ENCODE measurements at places on chromosomes 7 and 10. TPM values are rescaled to one million over a fixed set of nuclear protein-coding genes. Genes with fewer than 3 reads are reported as not detected.
A peak's percentile ranks its signal among the peaks of the same experiment; 100 is the strongest.

- DNase-seq = no peak
Measured at GRCh38 chr7:20299647-20300312, 30.9 kb upstream of the ITGB8 start.

DNA sequence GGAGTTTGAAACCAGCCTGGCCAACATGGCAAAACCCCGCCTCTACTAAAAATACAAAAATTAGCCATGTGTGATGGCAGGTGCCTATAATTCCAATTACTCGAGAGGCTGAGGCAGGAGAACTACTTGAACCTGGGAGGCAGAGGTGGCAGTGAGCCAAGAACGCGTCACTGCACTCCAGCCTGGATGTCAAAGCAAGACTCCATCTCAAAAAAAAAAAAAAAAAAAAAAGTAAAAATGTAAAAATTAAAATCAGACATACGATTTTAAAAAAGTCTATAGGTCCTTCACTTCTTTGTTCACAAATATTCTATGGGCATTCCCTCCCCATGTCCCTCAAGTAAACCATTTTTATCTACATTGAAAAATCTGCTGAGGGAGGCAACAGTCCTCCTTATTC lies 34.9 kb upstream of the TLL2 start:
- no peak for DNase-seq

DNA sequence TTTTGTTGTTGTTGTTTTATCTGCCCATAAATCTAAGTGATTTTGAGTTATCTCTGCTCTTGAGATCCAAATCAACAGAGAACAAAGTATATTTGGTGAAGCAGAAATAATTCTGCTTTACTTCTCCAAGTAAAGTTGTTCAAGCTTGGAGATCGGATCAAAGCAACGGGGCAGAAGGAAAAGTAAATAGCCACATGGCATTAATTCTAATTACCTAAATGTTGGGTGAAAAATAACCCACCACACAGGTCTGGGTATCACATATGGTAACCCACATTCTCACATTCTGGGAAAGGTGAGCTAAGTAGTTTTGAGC lies 3.1 kb downstream of the NRP1 start:
- no peak for DNase-seq

ZNF736 gene
- 0.07 TPM for total RNA-seq

DNA sequence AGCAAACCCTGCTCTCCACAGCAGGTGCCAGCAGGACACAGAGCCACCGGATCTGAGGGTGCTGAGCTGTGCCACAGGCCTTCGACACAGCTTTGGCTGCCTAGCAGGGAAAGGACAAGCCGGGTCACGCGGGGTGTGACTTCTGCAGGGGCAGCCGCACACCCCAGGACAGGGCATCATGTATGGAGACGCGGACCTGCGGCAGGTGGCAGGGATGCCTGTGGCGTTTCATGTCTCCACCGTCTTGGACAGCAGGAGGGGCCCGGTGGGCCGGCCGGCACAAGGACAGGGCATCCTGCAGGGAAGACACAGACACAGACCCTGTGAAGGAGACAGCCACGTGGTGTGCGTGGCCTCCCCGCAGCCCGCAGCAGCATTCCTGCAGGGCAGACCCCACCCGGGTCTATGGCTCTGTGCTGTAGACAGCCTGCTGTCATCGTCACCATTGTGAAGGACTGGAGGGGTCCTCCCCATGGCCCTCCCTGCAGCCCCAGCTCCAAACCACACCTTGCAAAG lies 109.2 kb downstream of the PDGFA start:
- peak; percentile 8 for DNase-seq

ZNF503 gene
- 0.39 TPM for total RNA-seq

GRCh38 chr7:23114896-23115295 lies 9.3 kb downstream of the KLHL7 start:
- no peak for DNase-seq

- no peak for DNase-seq
Measured at GRCh38 chr7:94348142-94348541, 46.6 kb upstream of the COL1A2 start.

GRCh38 chr7:40717242-40717641 lies 582.4 kb downstream of the SUGCT start:
- DNase-seq = peak; percentile 75

DNA sequence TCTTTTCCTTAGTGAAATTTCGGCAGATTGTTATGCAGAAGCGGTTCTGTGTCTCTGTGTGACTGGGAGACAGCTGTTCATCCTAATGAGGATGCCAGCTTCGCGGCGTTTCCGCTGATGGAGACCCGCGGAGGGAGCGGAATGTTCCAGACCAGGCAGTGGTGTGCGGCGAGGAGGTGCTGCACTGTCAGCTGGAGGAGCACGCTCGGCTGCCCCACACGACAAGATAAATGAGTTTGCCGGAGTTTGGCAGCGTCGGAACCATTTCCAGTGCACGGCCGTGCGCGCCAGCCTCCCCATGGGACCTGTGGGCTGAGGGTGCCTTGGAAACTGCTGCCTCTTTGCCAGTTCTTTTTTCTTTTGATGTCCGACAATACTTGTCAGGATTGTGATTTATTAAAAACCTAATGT lies 64.6 kb downstream of the WDR37 start:
- DNase-seq = no peak

DNA sequence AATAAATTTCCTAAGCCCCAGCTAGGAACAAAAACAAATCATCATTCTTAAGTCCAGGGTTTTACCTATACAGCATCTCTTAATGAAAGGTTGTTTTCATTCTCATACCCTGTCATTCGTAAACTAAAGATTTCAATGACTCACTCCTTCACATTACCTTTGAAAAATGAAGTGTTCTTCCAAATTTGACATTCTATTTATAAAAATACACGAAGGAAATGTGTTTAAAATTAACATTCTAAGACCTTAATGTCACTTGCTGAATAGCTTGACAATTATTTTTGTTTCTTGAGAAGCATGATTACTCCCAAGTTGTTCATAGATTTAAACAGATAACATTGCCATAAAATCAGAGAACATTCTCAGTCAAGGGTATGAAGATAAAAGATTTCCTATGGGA lies 1188.3 kb upstream of the SORCS1 start:
- DNase-seq = no peak

GRCh38 chr10:101164020-101164419 lies 32.9 kb downstream of the TLX1 start:
- no peak for DNase-seq

ADCY1 gene
- total RNA-seq = 29.0 TPM

BAMBI gene
- total RNA-seq = 29.0 TPM

DNA sequence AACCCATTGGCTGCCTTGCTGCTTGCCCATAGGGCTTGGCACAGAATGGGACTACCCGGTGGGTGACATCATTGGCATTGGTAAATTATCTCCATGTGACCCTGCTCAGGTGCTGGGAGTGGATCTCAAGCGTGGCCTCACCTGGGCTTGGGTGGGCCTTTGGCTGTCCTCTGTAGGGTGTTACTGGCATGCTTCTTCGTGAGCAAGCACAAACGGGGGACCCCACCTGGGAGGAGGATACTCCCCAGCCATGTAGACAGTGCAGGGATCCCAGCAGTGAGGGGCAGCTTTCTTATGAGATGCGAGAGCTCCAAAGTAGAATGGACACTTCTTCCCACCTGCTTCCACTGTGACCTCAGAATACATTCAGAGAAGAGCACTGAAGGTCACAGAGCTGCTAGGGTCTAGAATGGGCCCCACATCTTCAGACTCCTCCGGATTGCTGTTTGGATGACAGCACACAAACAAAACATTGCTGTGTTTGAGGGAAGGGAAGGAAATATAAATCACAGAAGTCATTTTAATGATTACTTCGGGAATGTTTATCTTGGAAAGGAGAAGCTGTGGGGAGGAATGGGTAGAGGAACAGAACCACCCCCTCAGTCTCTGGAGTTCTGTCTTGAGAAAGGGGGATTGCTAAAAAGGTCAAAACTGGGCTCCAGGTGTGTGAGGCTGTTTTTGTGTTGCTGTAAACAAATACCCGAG lies 75.9 kb downstream of the SH2D4B start:
- no peak for DNase-seq

GRCh38 chr7:106367018-106367420 lies 82.2 kb upstream of the NAMPT start:
- peak; percentile 21 for DNase-seq

DNA sequence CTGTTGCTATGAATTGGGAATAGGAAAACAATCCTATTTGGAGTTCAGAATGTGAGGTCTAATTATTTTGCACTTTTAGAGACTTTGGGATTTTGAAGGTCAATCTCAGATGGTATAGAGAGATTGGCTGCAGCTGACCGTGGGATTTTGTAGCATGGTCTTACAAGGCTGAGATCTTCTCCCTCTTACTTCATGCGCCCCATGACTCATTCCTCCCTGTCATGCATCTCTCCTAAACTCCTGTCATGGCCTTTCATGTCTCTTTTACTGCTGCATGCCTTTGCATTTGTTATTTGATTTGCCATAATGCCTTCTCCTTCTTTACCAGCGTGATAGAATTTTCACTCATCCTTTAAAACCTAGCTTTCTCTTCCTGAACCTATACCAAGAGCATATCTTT lies 133.1 kb downstream of the BBS9 start:
- DNase-seq = no peak

PLEKHA8 gene
- 38.6 TPM for total RNA-seq

DNA sequence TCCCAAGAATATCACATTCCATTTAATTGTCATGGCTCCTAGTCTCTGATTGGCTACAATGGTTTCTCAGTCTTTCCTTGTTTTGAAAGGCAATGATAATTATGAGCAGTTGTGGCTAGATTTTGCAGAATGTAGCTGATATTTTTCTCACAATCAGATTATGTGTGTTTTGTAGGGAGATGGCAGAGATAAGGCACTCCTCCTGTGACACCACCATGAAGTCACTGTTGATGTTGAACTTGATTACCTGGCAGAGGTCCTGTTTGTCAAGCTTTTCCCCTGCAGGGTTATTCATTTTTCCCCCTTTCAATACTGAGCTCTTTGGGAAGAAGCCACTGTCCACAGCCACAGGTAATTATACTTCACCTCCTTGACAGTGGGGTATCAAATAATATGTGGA lies 602.9 kb upstream of the PFKP start:
- no peak for DNase-seq

GRCh38 chr7:64884913-64885370 lies 18.1 kb upstream of the ZNF273 start:
- no peak for DNase-seq

CTNNA3 gene
- total RNA-seq = 4.0 TPM

DNA sequence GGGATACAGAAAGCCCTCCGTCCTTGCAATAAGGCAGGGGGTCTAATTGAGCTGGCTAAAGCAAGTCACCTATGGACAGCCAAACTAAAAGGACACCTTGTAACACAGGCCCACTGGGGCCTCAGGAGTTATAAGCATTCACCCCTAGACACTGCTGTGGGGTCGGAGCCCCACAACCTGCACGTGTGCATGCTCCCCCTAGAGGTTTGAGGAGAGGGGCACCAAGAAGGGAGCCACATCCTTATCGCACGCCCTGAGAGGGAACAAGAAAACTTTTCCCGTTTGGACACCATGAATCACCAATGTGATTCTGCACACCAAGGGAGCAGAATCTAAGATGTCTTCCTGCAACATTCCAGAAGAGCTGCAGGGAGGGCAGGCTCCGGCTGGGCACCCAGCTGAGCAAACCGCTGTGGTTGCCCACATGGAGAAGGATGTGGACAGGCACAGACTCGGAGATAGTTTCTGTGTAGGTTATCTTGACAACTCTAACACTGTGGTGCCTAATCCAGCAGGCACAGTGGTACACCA lies 17.7 kb upstream of the TARP start:
- peak; percentile 21 for DNase-seq

- DNase-seq = no peak
Measured at GRCh38 chr10:49338604-49339003, 39.6 kb downstream of the C10orf71 start.

DNA sequence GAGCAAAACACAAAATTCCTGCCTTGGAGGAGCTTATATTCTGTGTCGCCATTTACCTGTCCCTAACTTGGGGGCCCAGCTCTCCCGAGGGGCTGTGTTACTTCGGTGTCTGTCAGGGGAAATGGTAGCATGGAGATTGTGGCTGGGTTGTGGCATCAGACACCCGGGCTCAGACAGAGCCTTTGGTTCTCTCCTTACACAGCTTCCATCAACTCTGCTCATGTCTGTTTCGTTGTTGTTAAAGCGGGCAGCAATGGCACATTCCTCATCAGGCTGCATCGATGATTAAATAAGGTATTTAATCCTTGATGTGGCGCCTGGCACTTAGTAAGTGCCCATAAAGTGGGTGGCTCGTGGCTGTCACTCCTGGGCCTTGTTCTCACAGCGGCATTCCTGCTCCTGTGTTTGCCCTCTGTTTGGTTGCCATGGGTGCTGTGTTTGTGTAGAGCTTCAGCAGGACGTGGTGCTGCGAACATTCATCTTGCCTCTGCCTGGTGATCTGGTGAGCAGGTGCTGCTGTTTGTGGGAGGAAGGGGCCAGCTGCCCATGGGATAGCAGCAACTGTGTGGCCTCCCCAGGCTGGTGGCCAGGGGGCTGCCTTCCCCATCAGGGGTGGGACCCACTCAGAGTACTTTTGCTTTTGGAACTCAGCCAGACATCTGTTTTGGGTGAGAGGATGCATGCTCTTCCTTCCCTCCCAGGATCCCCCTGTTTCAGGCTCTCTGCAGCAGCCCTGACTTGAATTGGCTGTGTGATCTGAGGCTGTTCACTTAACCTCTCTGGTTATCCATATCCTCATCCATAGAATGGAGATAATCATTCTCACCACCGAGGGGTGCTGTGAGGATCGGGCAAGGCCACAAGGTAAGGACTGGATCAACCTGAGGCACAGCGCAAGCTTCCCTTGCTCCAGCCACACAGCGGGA lies 207.2 kb upstream of the SVIL start:
- peak; percentile 21 for DNase-seq

DNA sequence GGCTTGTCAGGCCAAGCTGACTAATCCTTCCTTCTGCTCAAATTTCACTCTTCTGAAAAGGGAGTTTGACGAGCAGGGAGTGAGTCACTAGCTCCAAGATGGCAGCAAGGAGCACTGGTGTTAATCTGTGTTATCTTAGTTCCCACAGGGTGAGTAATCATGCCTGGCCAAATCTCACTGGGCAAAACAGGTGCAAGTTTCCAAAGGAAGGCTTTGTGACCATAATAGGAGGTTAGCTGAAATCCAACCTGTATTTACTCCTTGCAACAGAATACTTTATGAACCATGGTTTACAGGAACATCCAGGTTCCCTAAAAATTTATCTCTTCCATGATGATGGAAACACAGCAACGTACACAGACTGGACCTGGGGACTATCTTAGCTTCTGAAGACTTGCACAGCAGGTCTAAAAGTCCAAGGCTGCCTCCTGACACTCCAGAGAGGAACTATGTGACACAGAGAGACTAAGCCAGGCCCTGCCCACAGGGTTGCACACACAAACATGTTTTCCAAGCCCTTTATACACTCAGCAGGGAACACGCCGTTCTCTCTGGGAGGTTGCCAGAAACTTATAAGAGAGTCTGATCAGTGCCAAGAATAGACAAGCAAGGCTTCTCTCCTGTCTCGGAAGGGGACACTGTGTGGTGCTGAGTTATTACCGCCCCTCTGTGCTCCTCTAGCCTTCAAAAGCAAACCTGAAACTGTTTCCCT lies 46.3 kb downstream of the PDK4 start:
- DNase-seq = no peak

Data from WTC11 (cell line).